ENCODE measurements at places on chromosomes 7 and 10. TPM values are rescaled to one million over a fixed set of nuclear protein-coding genes. Genes with fewer than 3 reads are reported as not detected.

The GDF2 gene
- total RNA-seq, result not detected

The CCT6A gene
- 186 TPM for total RNA-seq

The SPDYE1 gene
- total RNA-seq, result not detected

The MARVELD1 gene
- 41.4 TPM for total RNA-seq

The WDFY4 gene
- under 0.01 TPM for total RNA-seq

The GNAT3 gene
- total RNA-seq, result not detected

The AOAH gene
- total RNA-seq, result not detected

The EVX1 gene
- not detected for total RNA-seq

The TCF7L2 gene
- total RNA-seq, result 3.0 TPM

The SKIDA1 gene
- total RNA-seq, result 0.99 TPM

The NPFFR1 gene
- not detected for total RNA-seq

The PPP1R17 gene
- not detected for total RNA-seq

The KIAA1549 gene
- total RNA-seq, result 0.99 TPM

The CYP3A5 gene
- 0.44 TPM for total RNA-seq

The DLD gene
- 91.9 TPM for total RNA-seq

The TSPAN13 gene
- 3.0 TPM for total RNA-seq

The CFAP70 gene
- total RNA-seq, result 1.7 TPM

The MSMB gene
- not detected for total RNA-seq

The TRIM73 gene
- total RNA-seq, result 0.44 TPM

The C7orf57 gene
- not detected for total RNA-seq

The AKR1E2 gene
- 17.0 TPM for total RNA-seq

The CHCHD2 gene
- total RNA-seq, result 203 TPM

The CALML5 gene
- total RNA-seq, result not detected

The PDIA4 gene
- total RNA-seq, result 315 TPM

All from smooth muscle cell of trachea (primary cell).